ENCODE measurements at places on chromosomes 12 and 14.
A peak's percentile ranks its signal among the peaks of the same experiment; 100 is the strongest.

DNA sequence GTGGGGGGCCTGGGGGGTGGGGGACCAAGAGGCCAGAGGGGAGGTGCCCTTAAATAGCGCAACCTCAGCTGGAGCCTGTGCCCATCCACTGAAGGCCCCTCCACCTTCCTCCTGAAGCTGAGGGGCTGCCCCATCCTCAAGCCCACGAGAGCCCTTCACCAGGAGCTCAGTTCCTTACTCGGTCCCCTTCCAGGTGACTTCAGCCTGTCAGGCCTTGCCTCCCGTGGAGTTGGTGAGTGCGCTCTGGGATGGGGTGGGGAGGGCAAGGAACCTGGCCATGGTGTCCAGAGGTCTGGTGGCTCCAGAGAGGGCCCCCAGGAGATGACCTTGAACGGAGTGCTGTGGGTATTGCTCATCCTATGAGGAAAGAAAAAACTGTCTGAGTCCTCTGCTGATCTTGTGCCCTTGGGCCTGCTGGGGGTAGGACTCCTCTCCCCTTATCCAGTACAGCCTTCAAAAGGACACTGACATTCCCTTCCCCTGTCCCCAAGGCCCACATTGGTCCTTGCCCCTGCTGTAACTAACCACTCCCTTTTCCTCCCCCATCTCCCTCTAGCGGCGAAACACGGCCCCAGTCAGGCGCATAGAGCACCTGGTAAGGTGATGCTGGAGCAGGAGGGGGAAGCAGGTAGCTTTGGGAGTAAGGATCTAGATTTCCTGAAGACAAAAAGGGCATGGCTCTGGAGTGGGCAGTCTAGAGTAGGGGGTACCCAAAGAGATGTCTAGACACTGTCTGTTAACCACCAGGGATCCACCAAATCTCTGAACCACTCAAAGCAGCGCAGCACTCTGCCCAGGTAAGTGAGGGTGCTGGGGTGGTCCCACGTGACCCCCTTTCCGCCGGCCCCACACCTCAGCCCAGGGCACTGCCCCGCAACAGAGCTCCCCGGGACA is 3.6 kb downstream of the TNS2 start:
- peak; percentile 67 for DNase-seq

- no peak for DNase-seq
Observed at GRCh38 chr12:90987101-90987500, 17.7 kb downstream of the EPYC start.

GRCh38 chr12:20024194-20024593 is 344.1 kb upstream of the PDE3A start:
- no peak for DNase-seq

- DNase-seq = no peak
Observed at GRCh38 chr12:26264215-26264838, 69.0 kb downstream of the SSPN start.

DNA sequence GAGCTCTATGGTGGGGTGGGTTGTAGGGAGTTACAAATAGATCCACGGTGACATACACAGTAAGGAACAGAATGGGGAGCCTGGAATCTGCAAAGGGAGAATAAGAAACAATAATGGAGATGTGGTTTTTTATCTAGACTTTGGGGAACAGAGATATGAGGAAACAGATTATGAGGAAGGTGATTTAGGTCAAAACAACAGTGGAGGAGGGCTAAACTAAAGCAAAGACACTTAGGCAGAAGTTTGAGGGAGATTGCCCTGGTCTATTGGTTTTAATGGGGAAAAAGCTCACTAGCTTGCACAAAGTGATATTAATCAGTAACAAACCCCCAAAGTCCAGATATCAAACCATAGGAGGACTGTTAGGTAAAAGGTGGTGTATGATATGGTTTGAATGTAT is 144.5 kb upstream of the DYRK2 start:
- DNase-seq = no peak

DNA sequence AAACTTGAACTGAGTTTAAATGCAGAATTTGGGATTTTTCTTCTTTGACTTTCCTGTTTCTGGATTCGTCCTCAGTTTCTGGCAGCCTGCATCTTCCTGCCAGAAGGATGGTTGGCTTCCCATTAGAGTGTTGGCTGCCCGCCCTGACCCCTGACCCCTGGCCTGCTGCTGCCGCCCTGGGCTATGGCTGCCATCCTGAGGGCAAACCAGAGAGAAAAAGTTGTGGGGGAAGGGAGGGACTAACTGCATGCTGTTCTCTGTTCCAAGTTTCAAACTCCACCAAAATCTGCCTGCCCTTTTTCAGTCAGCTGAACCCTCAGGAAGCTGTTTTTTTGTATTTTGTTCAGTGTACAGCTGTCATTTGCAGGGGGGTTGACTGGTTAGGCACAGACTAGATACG is 48.4 kb downstream of the FNTB start:
- no peak for DNase-seq

- DNase-seq = no peak
Observed at GRCh38 chr14:33484264-33484663, 466.6 kb downstream of the EGLN3 start.

- no peak for DNase-seq
Observed at GRCh38 chr12:101891462-101891971, 14.1 kb downstream of the DRAM1 start.

DNA sequence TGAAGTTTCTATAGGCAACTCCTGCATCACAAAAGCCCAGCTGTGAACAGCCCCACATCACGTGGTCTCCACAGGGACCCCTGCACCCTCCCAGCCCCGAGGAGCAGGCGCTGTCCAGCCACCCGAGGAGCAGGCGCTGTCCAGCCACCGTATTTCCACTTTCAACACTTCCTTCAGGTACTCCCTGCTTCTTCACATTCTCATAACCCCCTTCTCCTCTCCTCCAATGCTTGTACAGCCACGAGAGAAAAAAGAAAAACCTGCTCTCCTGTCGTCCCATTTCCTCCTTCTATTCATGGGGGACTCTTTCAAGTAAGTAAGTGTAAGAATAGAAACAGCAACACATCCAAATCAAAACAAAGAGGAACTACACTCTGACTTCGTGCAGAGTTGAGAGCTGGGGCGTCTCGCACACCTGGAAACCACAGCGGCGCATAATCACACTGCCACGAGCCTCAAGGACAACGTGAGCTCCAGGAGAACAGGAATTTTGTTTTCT is 11.9 kb downstream of the CDC42BPB start:
- no peak for DNase-seq

DNA sequence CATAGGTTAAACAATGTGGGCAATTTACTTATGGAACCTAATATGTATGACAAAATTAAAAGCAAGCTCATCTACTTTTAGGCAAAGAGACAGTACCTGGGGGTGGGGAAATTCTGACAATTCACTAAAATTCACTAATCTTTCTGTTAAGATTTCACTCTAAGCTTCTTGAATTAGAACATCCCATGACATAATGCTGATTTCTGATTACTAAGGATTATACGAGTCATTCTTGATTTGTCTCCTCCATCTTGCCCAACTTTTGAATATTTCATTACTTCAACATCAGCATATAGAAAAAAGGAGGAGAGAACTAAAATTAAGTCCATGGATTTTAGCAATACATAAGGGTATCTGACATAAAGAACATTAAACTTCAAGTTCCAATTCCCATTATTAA is 2.4 kb downstream of the CEP83 start:
- no peak for DNase-seq

Measured in CD4-positive, alpha-beta T cell treated with Interleukin-12 subunit alpha and Interleukin-12 subunit beta, for 1 hour (primary cell).